ENCODE measurements at places on chromosomes 2 and 18.
A peak's percentile ranks its signal among the peaks of the same experiment; 100 is the strongest.

GRCh38 chr18:43501099-43501498 lies 223.8 kb upstream of the SYT4 start:
- no peak for DNase-seq

DNA sequence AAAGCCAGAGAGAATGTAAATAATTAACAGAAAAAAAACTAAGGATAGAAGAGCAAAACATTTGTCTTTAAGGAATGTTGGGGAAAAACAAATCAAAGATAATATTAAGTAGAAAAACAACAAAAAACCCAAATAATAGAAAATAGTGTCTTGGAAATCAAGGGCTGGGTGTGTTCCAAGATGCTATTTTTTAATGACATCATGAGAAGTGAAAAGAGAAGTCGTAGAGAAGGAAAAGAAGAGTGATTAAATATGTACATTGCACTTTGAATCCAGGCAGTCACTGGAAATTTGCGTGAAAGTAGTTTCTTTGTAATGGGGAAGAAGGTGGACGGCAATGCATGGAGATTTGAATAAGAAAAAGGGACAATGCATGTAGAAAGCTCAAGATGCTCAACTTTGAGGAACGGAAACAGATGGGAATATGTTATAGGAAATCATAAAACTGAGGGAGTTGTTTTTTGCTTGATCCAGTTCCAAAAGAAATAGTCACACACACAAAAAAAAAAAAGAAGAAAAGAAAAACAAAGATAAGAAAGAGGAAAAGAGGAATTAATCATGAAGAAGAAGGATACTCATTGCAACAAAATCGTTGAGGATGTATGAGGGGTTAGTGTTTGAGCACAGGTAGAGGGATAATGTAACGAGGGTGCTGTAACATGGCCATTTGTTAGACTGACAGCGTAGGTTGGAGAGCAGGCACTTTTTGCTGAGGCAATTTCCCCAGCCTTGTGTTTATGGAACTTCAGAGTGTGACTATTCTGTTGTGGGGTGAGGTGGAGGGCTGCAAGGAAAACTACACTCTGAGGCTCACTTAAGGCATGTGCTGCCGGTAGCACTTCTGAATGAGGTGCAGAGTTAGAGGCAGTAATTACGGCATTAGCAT lies 184.1 kb downstream of the CALCRL start:
- peak; percentile 17 for DNase-seq

GRCh38 chr18:55232506-55232905 lies 273.2 kb upstream of the CCDC68 start:
- no peak for DNase-seq

- DNase-seq = no peak
These were observed 17.2 kb upstream of the ATG16L1 start for GRCh38 chr2:233234264-233234663.

- DNase-seq = no peak
These were observed 68.8 kb downstream of the MAP4K4 start for GRCh38 chr2:101766337-101766736.

DNA sequence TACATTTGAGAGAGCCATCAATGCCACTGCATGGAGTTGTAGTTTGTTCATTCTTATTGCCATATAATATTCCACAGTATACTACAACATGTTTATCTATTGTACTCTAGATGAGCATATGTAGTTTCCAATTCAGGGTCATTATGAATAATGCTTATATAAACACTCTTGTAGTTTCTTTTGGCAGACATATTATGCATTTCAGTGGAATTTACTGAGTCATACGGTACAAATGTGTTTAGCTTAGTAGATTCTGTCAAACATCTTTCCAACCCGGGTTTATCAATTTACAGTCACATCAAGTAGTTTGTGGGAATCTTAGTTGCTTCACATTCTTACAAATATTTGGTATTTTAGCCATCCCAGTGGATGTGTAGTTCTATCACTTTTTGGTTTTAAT lies 161.1 kb downstream of the KCNH7 start:
- DNase-seq = no peak

- no peak for DNase-seq
These were observed 140.9 kb downstream of the DYM start for GRCh38 chr18:49319590-49319989.

GRCh38 chr2:203799908-203800307 lies 67.7 kb upstream of the CTLA4 start:
- no peak for DNase-seq

DNA sequence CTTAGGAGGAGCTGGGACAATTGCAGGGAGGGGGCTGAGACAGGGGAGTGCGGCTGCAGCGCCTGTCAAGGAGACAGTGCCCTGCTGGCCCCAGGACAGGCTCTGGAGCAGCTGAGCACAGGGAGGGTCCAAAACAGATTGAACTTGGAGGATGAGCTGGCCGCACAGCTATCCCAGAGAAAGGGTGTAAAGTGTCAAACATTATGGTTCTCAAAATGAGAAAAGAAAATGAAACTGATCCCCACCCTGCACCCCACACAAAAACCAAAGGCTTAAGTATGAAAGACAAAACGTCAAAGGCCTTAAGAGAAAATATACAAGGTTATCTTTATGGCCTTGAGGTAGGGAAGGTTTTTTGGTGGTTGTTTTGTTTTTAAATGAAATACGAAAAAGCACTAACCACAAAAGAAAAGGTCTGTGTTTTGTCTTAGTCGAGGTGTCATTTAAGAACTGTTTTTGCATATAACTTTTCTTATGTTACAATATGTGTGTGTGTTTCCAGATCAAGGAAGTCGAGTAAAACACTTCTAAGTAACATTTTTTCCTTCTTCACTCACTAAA lies 111.8 kb downstream of the HDAC4 start:
- DNase-seq = no peak

DNA sequence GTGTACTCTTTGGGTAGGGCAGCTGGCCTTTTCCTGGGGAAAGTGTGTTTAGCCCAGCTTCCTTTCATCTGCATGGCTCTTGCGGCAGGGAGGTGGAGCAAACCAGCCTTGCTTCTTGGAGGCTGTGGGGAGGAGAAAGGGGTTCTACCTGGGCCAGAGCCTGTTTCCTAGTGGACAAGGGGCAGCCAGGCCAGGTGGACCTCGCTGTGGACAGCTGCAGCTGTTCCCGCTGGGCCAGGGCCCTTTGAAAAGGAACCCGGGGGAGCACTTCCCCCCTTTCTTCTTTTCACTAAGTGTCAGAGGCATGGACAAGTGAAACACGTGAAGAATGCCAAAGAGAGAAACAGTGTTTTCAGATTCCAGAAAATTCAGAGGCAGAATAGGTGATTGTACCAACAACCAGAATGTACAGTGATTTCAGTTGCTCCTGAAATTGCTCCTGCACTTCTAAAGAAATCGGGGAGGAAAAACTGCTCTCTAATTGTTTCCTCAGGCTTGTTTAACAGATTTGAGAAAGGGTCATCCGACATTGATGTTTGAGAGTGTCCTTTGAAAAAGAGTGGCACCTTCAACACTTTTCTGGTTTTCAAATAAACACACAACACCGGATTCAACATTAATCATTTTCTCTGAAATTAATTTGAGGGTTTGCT lies 3.9 kb downstream of the GLI2 start:
- DNase-seq = no peak

DNA sequence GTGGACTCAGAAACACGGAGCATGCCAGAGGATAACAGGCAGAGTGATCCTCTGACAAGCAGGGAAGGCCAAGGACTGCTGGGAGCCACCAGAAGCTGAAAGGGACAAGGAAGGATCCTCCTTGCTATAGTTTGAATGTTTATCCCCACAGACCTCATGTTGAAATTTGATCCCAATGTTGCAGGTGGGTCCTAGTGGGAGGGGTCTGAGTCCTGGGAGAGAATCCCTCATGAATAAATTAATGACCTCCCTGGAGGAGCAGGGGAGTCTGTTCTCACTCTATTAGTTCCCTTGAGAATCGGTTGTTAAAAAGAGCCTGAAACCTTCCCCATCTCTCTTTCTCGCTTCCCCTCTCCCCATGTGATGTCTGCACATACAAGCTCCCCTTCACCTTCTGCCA lies 124.4 kb downstream of the FBXO15 start:
- DNase-seq = no peak
